ENCODE measurements at places on chromosomes 4 and X. TPM values are rescaled to one million over a fixed set of nuclear protein-coding genes. Genes with fewer than 3 reads are reported as not detected.

DNA sequence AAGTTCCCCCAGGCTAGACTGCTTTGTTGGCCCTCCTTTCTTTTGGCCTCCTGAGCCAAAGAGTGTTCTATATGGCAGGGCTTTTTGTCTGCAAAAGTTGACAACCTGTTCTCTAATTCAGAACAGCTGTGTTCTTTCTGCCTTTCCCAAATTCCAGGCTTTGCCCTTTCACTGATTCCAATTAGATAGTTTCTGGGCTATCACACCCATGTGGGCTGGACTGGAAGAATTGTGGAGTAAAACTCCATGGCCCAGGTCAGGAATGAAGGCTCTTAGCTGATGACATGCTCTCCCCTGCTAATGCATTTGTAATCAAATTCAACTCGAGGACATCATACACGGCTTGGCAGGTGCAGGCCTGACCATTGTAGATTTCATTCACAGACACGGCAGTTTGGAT lies 19.4 kb downstream of the BMP3 start:
- no peaks in the 10 kb centered on the region for H3K36me3 ChIP-seq
- no peaks in the 10 kb centered on the region for H3K27me3 ChIP-seq
- no peak overlapping the region for H3K4me3 ChIP-seq
- no peak for DNase-seq
- H3K27ac ChIP-seq, result no peak overlapping the region

- H3K4me1 ChIP-seq, result no peaks in the 10 kb centered on the region
- H3K4me3 ChIP-seq, result no peak overlapping the region
- H3K36me3 ChIP-seq, result no peaks in the 10 kb centered on the region
- H3K27ac ChIP-seq, result no peak overlapping the region
Observed at GRCh38 chr4:10960389-10960788, 275.8 kb upstream of the CLNK start.

The ITIH6 gene
- not detected for total RNA-seq

GRCh38 chr4:165384598-165384997 lies 5.8 kb downstream of the CPE start:
- peaks cover 4% of the 10 kb centered on the region for H3K27me3 ChIP-seq
- H3K36me3 ChIP-seq, result no peaks in the 10 kb centered on the region
- H3K4me3 ChIP-seq, result no peak overlapping the region
- no peak for DNase-seq
- no peak overlapping the region for H3K27ac ChIP-seq
- no peaks in the 10 kb centered on the region for H3K4me1 ChIP-seq

DNA sequence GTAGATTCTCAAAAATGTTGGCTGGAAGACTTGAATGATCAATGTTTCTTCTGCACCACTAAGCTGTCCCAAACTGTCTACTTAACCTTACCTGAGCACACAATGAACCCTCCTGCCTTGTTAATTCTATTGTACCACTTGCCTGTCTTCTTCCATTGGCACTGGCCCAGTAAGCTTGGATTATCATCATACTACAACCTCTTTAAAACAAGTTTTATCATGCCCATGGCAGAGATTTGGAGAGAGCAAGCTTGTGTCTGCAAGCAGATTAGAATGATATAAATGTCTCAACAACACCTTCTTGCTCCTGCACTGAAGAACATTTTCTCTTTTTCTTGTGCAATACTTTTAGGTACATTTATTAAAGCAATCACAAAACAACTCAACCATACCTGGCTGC lies 74.0 kb upstream of the VMA21 start:
- no peaks in the 10 kb centered on the region for H3K27me3 ChIP-seq
- no peak overlapping the region for H3K27ac ChIP-seq
- no peaks in the 10 kb centered on the region for H3K36me3 ChIP-seq

- H3K4me1 ChIP-seq, result no peaks in the 10 kb centered on the region
- no peak for DNase-seq
- no peaks in the 10 kb centered on the region for H3K36me3 ChIP-seq
- H3K27ac ChIP-seq, result no peak overlapping the region
- H3K4me3 ChIP-seq, result no peak overlapping the region
Observed at GRCh38 chrX:140064993-140065392, 99.7 kb upstream of the CXorf66 start.

The CT45A5 gene
- not detected for total RNA-seq

The IL3RA gene
- 12.3 TPM for total RNA-seq

DNA sequence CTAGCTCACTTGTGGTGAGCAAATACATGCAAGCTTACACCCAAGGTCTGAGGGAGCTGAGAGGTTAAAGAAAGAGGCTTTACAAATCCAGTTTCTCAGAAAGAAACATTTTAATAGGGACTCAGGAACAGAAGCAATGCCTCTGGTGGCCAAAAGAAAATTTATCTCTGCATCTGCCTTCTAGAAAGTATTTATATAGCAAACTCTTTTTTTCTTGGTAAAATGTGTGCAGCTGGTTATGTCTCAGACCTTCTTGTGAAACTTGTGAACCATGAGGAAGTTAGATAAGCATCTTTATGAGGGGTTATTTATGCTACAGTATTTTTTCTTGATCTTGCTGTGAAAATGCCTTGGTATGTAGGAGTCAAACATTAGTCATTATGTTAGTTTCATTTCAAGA lies 48.5 kb upstream of the CYSLTR1 start:
- no peak for DNase-seq
- H3K4me3 ChIP-seq, result no peak overlapping the region
- no peak overlapping the region for H3K27ac ChIP-seq
- no peaks in the 10 kb centered on the region for H3K27me3 ChIP-seq
- no peaks in the 10 kb centered on the region for H3K4me1 ChIP-seq
- no peaks in the 10 kb centered on the region for H3K36me3 ChIP-seq

DNA sequence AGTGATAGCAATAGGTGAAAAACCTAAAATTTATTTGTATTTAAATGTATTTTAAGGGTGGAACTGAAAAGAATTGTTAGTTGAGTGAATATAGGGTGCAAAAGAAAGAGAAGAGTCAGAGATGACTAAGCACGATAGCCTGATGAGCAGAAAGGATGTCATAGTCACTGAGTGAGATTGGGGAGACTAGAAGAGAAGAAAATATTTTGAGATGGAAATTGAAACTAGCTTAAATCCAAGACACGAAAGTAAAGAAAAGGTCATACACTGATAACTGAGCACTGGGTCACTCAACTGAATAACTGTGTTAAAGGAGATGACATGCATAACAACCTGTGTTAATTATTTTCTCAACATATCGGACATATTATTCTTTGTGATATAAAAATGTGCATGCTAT lies 55.5 kb downstream of the SPANXN4 start:
- no peaks in the 10 kb centered on the region for H3K27me3 ChIP-seq
- no peak overlapping the region for H3K27ac ChIP-seq
- H3K36me3 ChIP-seq, result no peaks in the 10 kb centered on the region
- no peaks in the 10 kb centered on the region for H3K4me1 ChIP-seq

DNA sequence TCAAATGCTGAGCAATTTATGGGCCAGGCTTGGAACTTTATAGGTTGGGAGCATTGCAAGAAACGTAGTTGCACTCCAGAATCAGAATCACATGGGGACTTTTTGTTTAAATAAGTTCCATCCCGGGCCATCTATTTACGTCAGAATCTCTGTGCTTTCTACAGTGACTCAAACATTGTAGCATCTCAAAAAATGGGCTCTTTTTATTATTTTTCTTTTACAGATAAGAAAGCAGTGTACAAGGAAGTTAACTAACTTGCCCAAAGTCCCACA lies 10.2 kb downstream of the CC2D2A start:
- peak overlapping the region; percentile 76 for H3K27ac ChIP-seq
- H3K27me3 ChIP-seq, result no peaks in the 10 kb centered on the region
- peaks cover 12% of the 10 kb centered on the region for H3K36me3 ChIP-seq
- peak overlapping the region; percentile 28 for H3K4me3 ChIP-seq

DNA sequence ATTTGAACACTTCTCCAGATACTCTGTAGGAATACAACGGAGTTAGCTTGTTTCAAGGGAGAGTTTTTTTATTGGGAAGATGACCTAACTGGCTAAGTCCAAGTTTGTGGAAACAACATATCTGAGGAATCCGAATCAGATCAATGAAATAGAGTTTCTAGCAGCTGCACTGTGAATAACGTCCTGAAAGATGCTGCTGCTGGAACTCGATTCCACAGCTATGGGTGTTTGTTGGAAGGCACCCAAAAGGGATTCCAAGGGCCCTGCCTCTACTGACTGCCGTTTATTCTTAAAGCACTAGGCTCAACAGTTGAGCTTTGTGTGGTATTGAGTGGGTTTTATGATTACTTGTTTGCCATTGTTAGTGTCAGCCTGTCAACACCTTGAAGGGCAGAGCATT lies 6.6 kb upstream of the GBA3 start:
- no peaks in the 10 kb centered on the region for H3K4me1 ChIP-seq
- no peak overlapping the region for H3K27ac ChIP-seq
- no peaks in the 10 kb centered on the region for H3K27me3 ChIP-seq
- no peak overlapping the region for H3K4me3 ChIP-seq

The CC2D2A gene
- total RNA-seq, result 7.9 TPM

DNA sequence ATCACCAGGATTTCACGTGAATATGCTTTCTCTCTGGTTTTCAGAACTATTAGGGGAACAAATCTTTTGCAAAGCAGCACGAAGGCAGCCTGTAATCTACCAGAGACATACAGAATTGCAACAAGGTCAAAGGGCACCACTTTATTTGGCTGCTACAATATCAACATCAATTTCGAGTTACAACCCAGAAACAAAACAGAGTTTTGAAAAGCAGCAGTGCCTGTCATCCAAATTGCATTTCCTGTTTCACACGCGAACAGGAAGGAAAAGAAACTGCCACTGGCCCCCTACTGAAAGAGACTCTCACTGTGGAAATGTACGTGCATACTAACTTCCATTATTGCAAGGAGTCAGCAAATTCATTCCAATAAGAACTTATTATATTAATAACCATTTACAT lies 17.1 kb upstream of the C1QTNF7 start:
- peaks cover 4% of the 10 kb centered on the region for H3K4me1 ChIP-seq
- no peak overlapping the region for H3K27ac ChIP-seq
- H3K27me3 ChIP-seq, result no peaks in the 10 kb centered on the region
- no peak for DNase-seq

DNA sequence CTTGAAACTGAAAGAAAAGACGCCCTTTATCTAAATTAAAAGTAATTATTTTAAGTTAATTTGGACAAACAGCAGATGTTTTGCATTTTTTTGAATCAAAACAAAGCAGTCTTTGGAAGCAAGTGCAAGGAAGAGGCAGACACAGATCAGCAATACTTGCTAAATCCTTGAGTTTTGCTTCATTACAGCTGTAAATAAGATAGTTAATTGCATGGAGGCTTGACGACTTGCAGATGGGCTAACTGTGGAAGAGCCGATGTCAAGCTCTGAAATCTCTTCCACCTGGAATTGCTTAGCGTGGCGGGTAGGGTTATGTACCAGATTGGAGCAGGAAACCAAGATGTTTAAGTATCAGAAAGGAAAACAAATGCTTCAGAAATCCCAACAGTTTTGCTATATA lies 148.8 kb downstream of the POLA1 start:
- no peak overlapping the region for H3K4me3 ChIP-seq
- no peak for DNase-seq
- H3K27ac ChIP-seq, result no peak overlapping the region
- H3K27me3 ChIP-seq, result no peaks in the 10 kb centered on the region

- H3K4me3 ChIP-seq, result no peak overlapping the region
- H3K36me3 ChIP-seq, result no peaks in the 10 kb centered on the region
- no peak for DNase-seq
- peak overlapping the region; percentile 68 for H3K27ac ChIP-seq
Observed at GRCh38 chr4:40908297-40908696, 158.5 kb downstream of the NSUN7 start.
